Dorsolateral prefrontal cortex (tissue), 122 donors: ENCODE measurements at places on chromosomes 12 and 14.

- DNase-seq = no peak
These were observed 337.5 kb downstream of the CCDC91 start for GRCh38 chr12:28527631-28528249.

DNA sequence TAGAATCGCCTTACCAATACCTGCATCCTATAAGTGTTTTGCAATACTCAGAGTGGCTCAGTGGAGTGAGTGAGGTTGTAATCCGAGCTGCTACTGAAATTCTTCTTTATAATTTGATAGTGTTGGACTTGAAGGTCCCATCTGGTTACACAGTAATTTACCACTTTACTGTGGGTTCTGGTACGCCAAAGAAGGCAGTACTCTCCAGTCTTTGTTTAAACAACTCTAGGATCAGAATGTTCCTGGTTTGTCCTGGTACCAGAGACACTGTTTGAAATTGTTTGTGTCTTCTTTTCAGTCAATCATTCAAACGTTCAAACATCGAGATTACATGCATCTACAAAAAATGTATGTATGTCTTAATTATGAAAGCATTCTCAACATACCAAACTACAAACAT, 51.3 kb upstream of the AMN1 start:
- no peak for DNase-seq

GRCh38 chr12:27194644-27195043, 49.4 kb upstream of the STK38L start:
- no peak for DNase-seq

- peak; percentile 92 for DNase-seq
These were observed at the start of gene MED6 for GRCh38 chr14:70600382-70601157. Gene MED6 (minus strand): TSS chr14:70600655. CDS start chr14:70600637, 18 bp downstream.

DNA sequence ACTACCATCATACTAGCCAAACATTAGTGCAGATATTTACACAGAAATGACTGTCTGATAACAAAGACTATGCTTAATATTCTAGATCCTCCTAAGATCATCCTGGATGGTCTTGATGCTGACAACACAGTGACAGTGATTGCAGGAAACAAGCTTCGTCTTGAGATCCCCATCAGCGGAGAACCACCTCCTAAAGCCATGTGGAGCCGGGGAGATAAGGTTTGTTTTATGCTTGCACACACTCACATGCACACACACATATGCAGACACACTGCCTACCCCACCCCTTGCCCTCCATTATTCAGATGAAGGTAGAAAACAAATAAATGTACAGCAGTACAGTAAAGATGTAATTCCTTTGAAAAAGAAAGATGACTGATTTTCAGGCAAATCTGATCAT, 44.4 kb upstream of the CHPT1 start:
- no peak for DNase-seq
